CD8-positive, alpha-beta memory T cell (primary cell): ENCODE measurements at places on chromosomes 3 and 15.

- no peak for DNase-seq
These were observed 81.9 kb downstream of the PDE8A start for GRCh38 chr15:85063522-85064079.

DNA sequence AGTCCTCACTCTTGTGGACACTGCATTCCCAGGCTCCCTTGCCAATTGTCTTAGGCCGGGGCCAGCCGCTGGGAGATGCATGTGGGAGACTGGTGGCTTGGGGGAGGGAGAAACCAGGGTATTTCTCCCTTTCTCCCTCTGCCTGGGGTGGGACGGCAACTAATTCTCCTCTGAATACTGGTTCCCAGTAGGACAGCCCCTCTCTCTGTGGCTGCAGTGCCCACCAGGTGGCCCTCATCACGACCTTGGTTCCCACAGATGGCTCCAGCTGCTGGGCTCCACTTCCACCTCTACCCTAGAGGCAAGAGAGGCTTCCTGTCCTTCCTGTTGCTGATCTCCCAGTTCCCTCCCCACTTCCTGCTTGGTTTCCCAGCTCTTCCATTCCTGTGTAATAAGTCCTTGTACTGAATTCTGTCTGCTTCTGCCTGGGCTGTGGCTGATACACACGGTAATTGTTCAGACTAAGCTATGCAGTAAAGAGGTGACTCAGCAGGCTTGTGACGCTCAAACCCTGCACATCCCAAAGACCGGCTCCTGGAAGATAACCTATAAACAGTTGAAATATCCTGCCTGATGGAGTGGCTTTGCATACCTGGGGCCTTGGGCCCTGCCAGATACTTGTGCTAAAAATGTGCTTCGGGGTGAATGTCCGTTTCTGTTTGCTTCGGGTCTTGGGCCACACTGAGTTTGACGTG is 20.4 kb upstream of the COPG1 start:
- no peak for DNase-seq

DNA sequence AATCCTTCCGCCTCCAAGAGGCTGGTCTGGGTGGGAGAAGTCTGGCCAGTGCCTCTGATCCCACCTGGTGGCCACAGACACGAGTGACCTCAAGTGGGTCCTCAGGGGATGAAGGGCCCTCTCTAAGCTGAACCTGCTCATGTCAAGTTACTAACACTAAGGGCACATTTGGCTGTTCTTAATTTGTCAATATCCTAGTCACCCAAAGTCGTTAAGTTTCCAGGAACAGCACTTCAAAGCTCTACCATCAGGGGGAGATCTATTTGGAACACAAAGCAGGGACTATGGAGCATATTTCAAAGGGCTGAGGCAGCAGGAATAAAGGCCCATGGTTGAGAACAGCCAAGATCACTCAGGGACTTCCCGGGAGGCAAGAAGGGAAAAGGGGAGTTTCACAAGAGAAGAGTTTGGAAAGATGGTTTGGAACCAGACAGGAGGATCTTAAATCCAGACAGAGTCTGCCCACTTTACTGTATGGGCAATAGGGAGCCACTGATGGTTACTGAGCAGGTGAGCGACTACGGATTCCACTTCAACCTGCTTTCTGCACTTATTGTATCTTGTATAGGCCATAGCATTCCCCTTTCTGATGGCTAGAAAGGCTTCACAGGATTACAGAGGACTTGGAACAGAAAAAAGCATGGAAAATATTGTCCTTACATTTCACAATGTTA is 13.7 kb downstream of the OXTR start:
- no peak for DNase-seq

DNA sequence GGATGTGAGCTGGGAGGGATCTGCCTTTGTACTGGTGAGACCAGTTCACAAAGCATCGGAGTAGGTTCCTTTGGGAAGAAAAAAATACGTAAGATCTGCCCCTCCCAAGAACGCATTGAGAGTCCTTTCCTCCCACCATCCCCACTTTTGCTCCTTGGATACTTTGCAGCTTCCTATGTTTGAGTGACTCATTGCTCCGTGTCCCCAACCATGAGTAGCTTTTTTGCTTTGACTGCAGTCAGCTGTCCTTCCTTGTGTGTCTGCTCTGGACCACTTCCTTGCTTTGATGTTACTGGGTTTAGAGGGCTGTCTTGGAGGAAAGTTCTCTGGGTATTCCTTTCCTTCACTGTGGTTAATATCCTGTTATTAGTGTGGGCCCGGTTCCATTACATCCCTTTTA is 43.2 kb upstream of the PTPN23 start:
- no peak for DNase-seq

GRCh38 chr3:135891121-135891520 is 74.4 kb upstream of the PPP2R3A start:
- no peak for DNase-seq

DNA sequence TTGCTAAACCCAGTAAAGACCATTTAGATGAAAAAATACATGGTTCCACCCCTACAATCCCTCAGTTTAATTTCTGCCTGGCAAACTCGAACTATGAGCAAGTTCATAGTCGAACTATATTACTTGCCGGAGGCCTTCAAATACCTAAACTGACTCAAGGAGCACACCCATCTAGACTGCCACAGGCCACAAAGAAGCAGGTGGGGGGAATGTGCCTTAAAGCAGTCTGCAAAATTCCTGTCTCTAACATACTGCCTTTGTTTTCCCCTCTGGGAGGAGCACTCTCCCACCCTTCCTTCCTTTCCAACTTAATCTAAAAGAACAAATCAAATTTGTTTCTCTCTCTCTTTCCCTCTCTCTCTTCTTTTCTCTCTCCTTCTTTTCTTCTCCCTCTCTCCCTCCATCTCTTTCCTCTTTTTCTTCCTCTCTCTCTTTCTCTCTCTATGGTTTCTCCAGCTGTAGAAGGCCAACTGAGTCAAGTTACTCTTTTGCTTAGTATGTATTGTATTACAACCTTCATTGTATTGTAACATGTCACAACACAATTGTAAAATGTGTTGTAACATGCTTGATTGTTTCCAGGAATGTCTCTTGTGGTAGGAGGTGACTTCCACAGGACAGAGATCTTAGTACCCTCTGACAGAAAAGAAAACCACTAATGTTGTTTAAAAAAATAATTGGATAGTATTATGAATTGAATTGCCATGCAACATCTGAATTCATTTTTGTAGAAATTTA is 496.3 kb downstream of the ROBO2 start:
- DNase-seq = no peak

DNA sequence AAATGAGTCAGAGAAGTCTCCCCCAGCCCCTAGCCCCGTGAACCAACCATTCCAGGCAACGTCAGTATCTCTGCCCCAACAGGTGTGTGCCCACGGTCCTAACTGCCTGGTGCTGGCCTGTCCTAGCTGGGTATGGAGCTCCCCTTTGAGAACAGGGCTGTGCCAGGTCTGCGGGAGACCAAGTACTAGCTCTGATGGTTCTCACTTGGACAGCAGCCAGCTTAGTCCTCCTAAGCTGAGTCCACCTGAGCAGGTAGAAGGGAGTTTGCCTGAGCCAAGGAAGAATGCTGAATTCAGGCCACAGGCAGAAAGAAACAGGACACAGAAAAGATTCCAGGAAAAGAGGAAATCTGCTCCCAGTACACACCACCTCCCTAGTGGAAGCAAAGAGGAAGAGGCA is 33.1 kb upstream of the PARL start:
- no peak for DNase-seq

DNA sequence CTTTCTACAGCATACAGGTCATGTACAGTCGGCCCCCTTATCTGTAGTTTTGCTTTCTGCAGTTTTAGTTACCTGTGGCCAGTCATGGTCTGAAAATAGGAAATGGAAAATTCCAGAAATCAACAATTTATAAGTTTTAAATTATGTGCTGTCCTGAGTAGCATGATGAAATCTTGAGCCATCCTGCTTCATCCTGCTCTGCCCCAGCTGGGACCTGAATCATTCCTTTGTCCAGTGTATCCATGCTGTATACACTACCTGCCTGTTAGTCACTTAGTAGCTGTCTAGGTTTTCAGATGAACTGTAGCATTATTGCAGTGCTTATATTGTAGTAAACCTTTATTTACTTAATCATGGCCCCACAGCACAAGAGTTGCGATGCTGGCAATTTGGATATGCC is 44.8 kb downstream of the AP4E1 start:
- no peak for DNase-seq

DNA sequence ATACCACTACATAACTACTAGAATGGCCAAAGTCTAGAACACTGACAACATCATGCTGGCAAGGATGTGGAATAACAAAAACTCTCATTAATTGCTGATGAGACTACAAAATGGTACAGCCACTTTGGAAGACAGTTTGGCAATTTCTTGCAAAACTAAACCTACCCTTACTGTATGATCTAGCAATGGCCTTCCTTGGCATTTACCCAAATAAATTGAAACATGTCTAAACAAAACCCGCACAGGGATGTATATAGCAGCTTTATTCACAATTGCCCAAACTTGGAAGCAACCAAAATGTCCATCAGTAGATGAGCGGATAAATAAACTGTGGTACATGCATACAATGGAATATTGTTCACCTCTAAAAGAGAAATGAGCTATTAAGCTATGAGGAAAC is 87.9 kb upstream of the SLC24A5 start:
- DNase-seq = no peak

DNA sequence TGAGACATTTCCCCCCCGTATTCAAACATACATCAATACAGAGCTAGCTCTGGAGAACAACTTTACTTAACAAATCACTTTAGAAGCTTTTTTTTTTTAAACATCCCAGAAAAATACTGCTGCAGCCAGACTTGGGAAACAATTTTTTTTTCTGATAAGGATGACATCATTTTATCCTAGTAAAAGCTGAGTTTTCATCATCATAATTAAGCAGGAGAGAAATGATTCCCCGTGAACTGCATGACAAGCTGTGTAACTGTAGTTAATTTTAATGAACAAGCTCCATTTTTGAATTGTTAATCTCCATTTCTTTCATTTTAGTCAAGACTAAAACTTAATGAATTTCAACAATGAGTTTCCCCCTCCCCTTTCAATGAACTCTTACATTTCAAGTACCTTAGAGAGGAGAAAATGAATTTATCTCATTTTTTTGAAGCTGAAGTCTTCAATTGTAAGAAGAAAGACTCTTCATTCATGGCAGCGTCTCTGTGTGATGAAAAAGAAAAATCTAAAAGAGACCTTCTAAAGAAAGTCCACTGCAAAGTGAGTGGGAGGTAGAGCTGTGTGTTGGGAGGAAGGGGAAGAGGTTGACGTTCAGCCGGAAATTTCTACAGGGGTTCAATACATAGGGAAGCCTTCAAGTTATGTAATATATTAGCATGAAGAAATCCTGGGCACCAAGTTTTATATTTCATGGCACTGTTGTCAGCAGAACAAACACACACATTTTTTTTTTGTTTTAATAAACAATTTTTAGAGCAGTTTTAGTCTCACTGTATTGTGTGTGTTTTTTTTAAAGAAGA is 31.7 kb downstream of the HES1 start:
- DNase-seq = no peak

DNA sequence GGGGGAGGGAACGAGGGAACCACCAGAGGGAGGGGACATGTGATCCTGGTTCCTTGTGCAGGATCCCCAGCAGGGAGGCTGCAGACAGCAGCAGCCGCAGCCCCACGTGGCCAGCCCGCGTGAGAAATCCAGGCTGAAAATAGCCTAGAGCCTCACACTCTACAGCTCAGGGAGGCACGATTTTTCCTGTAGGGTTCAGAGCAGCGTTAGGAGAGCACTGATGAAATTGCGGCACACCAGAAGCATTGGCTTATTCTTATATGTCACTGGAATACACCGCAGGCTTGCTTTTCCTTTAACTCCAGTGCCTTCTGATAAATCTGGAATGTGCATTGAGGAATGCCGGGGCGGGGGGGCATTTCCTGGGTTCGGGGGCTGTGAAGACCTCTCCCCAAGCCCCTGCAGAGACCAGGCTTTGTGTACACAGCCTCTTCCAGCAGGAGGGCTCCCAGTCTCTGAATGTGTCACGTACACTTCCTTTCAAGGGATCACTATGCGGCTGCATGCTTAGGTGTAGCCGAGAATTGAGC is 193.0 kb downstream of the ATP10A start:
- DNase-seq = no peak

- DNase-seq = no peak
These were observed 50.8 kb downstream of the RBMS3 start for GRCh38 chr3:29331456-29332194.

- DNase-seq = no peak
These were observed 72.7 kb downstream of the NUP210 start for GRCh38 chr3:13347390-13347950.

DNA sequence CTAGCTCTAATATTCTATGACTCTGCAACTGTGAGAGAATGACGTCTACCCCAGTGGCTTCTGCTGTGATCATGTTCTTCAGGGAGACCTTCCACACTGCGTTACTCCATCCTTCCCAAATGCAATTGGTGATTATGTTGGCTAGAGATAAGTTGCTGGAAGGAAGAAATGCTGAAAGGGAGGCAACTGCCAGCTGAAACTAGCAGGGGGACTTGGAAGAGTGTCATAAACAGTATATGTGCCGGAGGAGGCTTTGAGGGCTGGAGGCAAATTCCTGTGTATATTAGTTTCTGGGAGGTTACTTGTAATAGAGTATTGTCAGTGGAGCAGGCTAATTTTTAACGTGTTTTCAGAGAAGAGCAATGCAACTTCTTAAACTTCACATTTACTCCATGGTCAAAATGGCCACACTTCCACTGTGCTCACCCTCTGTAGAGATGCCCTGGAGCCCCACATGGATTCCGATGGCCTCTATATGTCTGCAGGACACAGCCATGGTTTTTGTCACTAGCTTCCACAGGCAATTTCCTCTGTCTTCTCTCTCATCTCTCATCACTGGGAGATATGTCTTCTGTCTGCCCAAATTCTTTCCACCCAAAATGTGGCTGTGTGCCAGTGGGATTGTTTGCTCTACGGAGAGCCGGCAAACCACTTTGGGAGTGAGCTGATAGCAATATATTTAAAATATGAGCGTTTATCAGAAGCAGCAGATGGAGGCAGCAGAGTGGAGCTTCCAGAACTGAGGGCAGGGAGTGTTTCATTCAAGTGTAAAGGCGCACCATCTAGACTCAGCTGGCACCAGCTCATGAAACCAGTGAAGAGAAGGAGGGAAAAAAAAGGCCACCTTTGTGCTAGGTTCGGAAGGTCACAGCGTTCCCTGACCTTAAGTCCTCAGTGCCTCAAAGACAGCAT is 13.3 kb upstream of the CD47 start:
- DNase-seq = no peak

DNA sequence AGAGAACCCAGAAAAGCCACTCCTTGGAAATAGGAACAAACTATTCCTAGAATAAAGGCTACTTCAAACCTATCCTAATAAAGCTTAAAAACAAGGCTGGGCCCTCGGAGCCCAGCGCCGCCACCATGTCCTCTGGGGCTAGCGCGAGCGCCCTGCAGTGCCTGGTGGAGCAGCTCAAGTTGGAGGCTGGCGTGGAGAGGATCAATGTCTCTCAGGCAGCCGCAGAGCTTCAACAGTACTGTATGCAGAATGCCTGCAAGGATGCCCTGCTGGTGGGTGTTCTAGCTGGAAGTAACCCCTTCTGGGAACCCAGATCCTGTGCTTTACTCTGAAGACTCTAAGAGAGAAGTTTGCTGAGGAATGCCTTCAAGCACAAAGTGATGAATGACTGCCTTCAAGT is 63.2 kb downstream of the ADAM10 start:
- DNase-seq = no peak

GRCh38 chr3:111856501-111856900 is 2.6 kb upstream of the PHLDB2 start:
- DNase-seq = no peak
